ENCODE measurements at places on chromosomes 2 and 18.

- DNase-seq: no peak
These were observed 167.1 kb downstream of the SLC8A1 start for GRCh38 chr2:40284797-40285196.

- DNase-seq: no peak
These were observed 27.1 kb upstream of the SERPINB12 start for GRCh38 chr18:63514888-63515678.

DNA sequence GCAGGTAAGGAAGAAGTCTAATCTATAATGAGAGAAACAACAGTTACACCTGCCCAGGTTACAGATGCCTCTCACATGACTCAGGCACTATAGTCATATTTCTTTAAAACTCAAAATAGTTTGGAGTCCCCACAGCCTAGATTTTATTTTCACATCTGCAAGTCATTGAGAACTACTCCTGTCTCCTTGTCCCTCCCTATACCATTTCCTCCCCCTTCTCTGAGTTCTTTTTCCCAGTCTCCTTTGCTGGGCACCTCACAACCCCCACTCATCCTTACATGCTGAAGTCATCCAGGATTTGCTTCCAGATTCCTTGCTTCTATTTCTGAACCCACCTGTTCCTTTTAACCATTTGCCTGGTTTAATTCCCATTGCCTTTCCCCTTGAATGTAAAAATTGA, 73.1 kb upstream of the KCNE4 start:
- no peak for DNase-seq

- DNase-seq: no peak
These were observed 81.0 kb upstream of the RBMS1 start for GRCh38 chr2:160574468-160575140.

GRCh38 chr2:142940606-142941223, 63.3 kb downstream of the KYNU start:
- no peak for DNase-seq

DNA sequence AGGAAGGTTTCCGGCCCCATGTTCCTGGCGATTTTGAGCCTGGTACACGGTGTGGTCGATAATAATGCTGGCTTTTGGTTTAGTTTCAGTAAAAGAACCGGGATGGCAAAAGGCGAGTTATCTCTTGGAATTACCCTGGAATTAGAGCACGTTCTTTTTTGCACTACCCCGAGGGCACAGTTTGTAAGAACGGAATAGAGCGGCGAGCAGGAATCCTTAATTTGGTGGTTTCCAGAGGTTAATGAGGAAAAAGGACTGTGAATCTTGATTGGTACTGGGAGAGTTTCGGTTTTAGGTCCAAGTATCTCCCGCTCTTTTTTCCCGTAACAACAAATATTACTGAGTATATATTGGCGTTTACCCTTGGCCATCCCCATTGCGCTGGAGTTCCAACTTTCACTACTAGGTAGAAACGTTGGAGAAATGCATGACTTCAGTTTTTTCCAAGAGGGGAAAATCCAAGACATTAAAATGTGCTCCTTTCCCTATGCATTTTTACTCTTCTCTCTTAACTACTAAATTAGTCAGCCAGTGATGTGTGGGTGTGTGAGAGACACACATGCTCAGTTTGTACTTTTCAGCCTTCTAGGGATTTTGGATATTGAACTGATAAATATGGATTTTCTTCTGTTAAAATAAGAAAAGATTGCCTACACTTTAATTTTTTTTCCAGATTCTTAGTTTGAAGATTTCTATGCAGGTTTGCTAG, 160.8 kb downstream of the AGPS start:
- DNase-seq: no peak

DNA sequence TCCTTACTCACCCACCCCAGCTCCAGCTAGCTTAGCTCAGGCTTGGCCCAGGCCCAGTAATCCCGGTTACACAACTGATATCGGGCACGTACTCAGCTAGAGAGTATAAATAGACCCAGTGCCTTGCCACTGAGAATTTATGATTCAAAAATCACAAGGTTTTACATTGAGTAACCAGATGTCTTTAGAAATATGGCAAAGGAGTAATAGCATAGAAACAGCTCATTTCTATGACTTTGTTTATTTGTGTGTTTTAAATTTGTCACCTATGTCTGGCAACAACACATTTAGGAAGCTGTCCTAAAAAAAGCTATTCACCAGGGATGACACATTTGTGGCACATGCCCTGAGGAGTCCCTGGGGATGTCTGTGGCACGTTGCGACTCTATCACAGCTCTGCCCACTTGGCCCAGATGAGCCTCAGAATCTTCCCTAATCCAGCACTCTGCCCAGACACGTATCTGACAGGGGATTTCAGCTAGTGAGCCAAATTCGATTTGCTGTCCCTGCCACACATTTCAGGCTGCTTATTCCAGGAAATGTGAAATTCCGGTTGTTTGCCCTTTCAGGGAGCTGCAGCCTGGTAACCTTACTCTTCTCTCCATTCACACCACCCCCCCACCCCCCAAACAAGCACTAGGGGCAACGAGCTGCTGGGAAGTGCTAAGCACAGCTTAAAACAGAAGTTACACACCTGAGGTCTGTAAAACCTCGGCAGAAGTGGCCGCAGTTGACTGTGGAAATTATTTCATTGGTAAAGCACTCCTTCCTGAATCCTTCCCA, 85.4 kb upstream of the ZCCHC2 start:
- no peak for DNase-seq

DNA sequence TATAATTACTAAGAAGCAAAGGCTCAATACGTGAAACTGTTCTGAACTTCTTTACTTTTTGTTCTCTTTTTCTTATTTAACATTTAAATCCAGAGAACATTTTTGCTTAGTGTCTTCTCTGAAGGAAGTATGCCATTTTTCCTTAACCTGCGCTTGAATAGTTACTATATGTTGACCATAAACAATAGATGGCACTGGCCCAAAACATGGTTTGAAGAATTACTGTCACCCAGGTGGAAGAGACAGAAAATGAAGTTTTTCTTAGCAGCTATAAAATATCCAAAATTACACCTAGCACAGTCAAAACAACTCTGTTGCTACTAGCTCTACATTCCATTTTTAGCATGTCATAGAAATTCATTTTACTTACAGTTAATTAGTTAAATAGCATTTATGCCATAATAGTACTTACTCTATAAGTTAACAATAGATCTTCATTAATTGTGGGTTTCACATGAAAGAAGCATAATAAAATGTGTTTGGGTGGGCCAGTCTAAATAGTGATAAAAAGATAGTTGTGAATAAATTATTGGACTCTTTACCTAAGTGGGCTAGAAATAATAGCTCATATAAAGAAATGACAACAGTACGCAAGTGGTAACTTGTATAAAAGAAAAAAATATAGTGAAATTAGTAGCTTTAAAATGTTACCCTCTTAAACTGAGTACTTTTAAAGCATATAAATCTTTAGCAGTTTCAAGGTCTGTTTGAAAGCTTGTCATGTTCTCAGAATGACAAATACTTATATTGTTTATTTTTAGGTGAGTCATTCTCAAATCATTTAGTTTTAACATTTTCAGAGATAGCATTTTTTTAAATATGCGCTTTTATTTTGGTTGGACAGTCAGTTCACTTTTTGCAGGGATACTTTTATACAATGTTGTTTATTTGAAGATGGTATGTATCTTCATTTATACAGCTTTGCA, 3.7 kb downstream of the ETAA1 start:
- DNase-seq: no peak

DNA sequence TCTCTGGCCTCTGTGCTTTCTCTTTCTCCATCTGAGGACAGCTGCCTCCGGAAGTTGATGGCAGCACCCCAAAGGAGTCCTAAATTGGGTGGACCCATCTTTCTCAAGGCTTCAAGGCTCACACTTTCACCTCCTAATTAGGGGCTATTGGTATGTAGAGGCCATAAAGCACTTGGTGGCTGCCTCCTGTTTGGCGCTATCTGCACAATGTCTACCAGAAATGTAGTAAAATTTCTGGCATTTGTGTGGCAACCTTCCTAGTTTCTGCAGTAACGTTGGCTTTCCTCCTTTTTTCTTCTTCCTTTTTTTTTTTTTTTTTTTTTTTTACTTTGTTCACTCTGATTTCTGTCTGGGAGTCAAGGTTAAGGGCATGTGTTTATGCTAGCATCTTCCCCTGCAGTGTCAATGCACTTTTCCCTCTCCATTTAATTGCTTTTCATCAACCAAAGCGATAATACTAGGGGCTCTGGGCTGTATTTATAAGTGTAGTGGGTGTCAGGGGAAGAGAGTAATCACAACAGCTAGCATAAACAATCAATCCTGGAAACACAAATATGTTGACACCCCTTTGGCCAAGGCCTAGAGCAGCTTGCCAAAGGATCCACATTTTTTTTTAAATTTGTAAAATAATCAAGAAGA, 86.0 kb downstream of the TACR1 start:
- no peak for DNase-seq

GRCh38 chr18:51275712-51276476, 78.4 kb upstream of the MEX3C start:
- DNase-seq: no peak

DNA sequence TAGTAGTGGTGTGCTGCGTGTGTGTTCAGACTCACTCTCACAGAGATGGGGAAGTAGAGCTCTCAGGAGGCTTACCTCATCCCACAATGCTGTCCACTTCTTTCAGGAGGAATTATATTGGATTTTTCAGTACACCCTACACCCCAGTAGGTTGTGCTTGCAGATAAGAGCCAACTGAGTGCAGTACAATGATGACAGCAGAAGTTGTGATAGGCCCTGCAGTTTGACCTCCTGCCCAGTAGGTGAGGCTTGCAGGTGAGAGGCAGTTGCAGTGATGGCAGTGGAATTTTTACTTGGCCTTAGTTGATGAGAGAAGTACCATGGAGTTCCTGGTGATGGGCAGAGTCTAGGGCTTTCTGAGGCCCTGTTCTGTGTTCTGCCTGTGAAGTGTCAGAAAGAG, 657.8 kb downstream of the KCNJ3 start:
- no peak for DNase-seq

DNA sequence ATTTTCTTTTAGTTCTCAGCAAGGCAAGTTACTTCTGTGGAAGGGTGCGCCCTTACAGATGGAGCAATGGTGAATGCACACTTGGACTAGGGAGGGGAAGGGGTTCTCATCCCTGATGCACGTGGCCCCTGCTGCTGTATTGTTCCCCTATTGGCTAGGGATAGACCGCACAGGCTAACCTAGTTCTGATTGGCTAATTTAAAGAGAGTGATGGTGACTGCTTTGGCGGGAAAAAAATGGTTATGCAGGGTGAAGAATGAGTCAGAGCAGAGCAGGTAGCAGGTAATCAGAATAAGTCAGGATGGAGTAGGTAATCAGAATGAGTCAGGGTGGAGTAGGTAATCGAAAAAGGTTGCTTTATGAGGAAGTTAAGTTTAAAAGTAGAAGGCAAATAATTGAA, 171.5 kb downstream of the MTCL1 start:
- DNase-seq: no peak

GRCh38 chr2:229240984-229241491, 30.0 kb downstream of the PID1 start:
- no peak for DNase-seq
